C1 segment of cervical spinal cord (tissue), 14 donors: ENCODE measurements at places on chromosomes 2 and 18.

DNA sequence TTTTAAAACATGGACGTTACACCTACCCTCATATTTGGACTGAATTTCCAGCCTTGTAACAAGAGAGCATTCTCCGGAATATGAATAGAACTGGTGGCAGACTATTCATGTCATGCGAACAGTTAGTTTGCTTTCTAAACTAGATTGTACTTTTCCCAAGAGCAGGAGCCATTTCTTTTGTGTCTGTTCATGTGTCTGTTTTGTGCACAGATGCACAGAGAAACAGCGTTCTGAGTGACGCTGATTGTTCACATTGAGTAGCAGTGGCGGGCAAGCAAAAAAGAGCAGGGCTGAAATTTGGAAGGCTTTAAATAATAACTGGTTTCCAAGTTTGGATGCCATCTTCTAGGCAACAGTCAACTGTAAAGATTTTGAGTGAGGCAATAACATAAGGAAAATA, 200.3 kb downstream of the NRXN1 start:
- no peak for DNase-seq

- no peak for DNase-seq
These were observed 48.9 kb downstream of the LDLRAD4 start for GRCh38 chr18:13267431-13267873.

- no peak for DNase-seq
These were observed 48.4 kb upstream of the ZNF397 start for GRCh38 chr18:35192415-35192814.

- no peak for DNase-seq
These were observed 17.2 kb upstream of the KLHL29 start for GRCh38 chr2:23367760-23368159.

- no peak for DNase-seq
These were observed 29.6 kb upstream of the DSC1 start for GRCh38 chr18:31192086-31192776.

DNA sequence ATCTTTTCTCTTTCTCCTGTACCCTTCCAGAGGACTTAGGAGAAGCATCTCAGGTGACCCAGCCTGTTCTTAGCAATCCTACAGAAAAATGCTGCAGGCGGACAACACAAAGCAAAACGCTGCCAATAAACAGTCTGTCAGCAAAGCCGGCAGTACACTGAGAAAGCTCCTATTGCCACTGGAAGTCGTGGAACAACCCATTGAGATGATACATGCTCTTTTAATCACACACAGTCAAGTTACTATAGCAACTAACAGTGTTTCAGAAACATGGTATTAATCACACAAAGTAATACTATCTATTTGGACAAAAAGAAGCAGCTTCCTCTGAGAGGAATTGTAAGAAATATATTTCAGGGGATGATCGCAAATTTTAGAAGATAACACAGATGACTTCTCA, 10.5 kb downstream of the CTLA4 start:
- no peak for DNase-seq

DNA sequence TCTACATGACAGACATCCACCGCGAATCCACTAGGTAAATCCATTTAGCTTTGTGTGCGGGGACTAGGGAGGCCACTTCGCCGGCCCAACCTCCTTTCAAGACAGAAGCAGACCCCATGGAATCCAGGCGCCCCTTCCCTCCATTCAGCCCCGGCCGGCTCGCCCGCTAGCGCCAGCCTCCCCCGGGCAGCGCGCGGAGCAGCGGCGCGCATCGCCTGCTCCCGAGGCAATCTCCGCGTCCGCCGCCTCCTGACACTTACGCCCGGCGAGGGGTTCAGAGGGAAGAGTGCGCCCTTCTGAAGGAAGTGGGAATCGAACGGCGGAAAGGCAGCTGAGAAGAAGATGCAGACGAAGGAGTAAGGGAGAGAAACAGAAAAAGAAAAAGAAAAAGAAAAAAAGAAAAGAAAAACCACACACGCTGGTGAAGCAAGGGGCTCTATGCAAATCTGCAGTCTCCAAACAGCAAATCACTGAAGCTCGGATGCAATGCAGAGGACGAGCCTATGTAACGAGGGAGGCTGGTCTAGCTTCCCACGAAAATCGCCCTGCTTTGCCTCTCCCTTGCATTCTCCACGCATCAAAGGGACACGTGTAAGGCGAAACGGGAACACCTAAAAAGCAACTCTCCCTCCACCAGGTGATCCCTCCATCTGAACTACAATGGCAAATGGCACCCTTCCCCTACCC, 684.4 kb downstream of the NRXN1 start:
- no peak for DNase-seq

GRCh38 chr18:41999751-42000150, 44.7 kb downstream of the PIK3C3 start:
- no peak for DNase-seq

DNA sequence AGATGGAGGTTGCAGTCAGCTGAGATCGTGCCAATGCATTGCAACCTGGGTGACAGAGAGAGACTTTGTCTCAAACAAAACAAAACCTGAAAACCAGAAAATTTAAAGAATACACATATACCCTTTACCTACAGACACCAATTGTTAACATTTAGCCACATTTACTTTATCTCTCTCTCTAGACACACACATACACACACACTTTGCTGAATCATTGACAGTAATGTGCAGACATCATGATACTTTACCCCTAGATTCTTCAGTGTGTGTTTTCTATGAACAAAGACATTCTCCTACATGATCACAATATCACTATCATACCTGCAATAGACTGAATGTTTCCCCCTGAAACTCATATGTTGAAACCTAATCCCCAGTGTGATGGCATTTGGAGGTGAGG, 10.2 kb upstream of the CFLAR start:
- no peak for DNase-seq

- no peak for DNase-seq
These were observed 302.1 kb downstream of the HRH4 start for GRCh38 chr18:24762511-24762910.

DNA sequence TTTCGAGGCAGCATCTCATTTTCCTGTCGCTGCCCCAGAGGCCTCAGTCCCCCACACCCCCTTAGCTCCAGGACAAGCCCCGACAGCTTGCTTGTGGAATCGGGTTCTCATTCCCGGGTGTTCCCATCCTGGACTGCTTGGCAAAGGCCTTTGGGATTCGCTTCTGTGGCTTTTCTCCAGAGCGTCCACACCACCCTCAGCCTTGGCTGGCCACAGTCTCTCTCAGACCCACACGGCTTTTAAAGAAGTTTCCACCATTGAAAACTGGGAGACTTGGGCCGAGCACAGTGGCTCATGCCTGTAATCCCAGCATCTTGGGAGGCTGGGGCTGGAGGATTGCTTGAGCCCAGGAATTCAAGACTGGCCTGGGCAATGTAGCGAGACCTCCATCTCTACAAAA, 2.7 kb downstream of the ESPNL start:
- no peak for DNase-seq

- DNase-seq = no peak
These were observed 5.4 kb upstream of the FAM124B start for GRCh38 chr2:224407241-224407701.

DNA sequence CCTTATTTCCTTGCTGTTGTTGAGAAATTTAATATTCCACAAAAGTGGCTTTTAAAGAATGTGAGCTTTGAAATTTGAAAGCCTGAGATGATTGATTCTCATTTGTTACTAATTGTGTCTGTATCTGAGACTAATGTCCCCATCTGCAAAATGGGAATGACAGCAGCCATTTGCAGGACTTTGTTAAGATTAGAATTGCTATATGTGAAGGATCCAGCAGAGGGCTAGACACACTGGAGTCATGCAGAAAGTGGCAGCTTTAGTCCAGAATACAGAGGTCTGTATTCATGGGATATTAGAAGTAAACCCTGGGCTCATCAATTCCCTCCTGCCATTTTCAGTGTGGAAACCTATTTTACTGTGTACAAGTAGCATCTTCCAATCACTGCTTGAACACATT, 296.5 kb upstream of the GYPC start:
- DNase-seq = no peak

DNA sequence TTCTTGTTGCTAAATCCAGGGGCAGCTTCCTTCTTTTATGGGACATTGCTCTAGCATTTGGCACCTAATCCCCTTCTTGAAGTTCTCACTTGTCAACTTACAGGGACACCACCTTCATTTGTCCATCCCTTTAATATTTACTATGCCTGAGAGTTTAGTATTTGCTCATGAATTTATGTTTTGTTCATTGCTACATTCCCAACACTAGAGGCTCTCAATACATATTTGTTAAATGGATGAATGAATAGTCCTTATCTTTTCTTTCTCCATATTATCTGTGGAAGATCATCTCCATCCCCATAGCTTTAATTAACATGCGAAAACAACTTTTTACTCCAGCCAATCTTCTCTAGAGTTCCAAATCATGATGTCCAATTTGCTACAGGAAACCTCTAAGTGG, 5.4 kb downstream of the CWC22 start:
- DNase-seq = no peak

GRCh38 chr2:74763962-74764428, 69.9 kb upstream of the HK2 start:
- DNase-seq = peak; percentile 31

DNA sequence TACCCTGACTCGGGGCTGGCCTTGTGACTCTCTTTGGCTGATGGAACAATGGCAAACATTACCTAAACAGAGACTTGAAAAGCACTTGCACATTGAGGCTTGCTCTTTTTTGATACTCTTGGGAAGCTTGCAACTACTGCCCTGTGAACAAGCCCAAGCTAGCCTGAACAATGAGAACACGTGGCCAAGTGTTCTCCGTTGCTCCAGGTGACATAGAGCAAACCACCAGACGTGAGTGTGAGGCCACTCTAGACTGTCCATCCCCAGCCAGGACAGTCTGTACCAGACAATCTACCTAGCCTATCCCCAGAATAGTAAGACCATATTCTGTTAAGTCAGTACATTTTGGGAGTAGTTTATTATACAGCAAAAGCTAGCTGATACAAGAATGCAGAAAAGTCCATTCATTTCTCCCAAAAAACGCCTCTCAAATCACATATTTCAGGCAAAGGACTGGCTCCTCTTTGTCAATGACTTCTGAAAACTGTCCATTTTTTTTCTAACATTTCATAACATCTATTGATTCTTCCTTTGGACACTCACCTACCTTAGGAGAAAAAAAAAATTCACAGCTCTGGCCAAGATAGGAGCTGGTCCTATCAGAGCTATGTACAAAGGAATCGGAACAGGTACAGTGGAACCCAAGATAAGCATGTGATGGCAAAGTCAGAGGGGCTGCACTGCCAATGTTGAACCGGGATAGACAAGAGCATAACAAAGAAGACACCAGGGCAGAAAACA, 142.1 kb upstream of the PKDCC start:
- no peak for DNase-seq

DNA sequence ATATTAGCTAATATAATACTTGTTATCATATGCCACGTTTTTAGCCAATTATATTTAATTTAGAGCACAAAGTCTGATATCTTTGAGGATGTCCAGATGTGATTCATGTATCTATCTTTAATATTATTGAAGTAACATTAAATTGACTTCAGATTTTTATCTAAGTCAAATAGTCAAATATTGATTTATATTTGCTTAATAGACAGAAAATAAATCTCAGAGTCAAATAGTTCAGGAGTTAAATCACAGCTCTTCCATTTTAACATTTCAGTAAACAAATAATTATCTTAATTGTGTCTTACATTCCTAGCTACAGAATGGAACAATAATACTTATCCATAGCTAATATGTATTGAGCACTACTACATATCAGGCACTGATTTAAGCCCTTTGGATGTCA, 379.4 kb upstream of the UBE2E3 start:
- DNase-seq = no peak

- DNase-seq = no peak
These were observed 2.7 kb downstream of the METTL4 start for GRCh38 chr18:2568605-2569004.

- peak; percentile 19 for DNase-seq
These were observed 175.4 kb downstream of the ANTXR1 start for GRCh38 chr2:69188182-69188900.

DNA sequence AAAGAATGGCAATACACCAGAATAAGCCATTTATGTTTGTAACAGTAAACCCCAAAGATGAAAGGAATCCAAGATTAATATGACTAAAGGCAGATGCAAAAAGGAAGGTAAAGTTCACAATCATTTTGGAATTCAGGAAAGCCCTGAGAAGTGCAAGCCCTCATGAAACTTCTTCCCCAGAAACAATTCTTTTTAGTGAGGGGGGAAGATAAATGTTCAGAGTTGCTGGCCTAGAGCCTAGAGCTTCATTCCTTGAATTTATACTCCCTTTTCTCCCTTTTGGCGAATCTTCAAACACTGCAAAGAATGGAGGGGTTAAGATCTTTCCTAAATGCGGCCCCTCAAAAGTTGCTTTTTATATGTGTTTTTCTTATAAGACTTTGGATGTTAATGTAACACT, 368.8 kb downstream of the MEIS1 start:
- DNase-seq = no peak

GRCh38 chr2:1234731-1235308, 178.4 kb upstream of the TPO start:
- no peak for DNase-seq

DNA sequence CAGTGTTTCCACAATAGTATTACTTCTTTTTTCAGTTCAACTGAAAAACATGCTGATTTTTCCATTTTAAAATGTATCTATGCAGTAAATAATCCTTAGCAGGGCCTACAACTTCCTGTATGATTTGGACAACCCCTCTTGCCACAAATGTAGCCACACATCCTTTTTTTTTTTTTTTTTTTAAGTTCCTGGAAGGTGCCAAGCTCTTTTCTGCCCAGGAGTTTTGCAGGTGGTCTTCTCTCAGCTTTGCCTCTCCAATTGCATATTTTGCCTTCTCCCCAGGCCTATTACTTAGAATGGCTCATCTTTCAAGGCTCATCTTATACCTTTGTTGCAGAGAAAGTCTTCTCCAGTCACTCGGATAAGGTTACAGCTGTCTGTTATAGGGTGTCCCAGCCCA, 11.6 kb downstream of the KLHL14 start:
- no peak for DNase-seq

DNA sequence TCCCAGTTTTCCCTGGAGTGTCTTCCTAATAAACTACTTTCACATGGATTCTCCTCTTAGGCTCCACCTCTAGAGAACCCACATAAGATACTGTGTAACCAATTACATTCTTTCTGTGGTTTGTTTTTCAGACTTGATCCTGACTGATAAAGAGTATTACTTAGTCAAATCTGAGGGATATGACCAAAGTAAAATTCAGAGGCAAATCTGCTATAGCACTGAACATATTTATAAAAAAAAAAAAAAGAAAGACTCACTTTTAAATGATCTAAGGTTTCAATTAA, 13.9 kb downstream of the CKAP2L start:
- DNase-seq = no peak
